ENCODE measurements at places on chromosomes 5 and 9.

GRCh38 chr5:171316258-171317121 lies 7.4 kb downstream of the TLX3 start:
- peak; percentile 31 for DNase-seq

DNA sequence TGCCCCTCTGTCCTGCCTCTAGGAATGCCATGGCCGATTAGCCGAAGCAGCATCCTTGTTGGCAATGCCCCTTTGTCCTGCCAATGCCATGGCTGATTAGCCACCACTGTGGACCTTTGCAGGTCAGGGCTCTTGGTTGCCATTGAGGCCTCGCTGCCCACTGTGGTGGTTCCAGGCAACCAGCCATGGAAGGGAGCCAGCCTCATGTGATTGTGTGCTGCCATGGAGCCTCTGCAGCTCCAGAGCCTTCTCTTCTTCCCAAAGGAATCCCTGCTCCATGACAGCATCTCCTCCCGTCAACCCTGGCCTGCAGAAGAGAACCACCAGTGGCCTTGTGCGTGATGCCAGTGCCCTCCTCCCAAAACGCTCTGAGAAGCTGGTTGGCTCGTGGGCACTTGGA lies 187.0 kb downstream of the CACNA1B start:
- no peak for DNase-seq

DNA sequence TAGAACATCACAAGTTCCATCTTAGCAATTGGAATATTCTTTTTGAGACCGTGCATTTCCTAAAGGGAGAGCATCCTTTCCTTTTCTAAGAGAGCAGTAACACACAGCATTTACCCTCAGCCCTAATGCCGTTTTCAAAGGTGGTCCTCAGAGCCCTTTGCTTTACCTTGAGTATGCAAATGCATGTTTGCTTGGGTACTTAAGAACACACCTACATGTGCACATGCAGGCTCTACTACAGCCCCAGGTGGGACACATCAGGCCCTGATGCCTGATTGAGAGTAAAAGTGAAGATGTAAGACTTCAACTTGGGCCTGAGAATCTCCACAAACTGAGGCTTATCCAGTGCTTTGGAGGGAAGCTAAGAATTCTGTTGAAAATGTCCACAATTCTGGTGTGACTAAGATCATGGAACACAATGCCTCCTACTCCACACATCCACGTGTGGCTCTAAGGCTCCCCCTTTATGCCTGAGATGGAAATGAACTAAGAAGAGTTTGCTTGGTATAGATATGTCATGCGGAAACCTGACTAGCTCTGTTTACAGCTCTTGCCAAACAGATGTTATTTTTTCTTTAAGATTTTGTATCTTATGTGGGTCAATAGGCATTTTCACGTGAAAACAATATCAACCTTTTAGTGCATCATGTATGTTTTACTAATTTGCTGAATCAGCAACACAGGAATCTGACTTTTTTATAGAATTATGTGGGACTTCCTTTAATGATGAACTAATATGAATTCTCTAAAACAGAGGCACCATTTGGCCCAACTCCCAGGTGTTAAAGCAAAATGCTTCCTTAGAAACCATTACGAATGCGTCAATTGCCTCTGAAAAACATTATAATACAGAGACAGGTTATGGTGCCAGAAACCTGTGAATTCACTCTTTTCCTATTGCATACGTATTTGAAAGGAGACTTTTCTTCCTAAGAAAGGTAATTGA lies 48.9 kb upstream of the SLC2A8 start:
- DNase-seq = no peak

DNA sequence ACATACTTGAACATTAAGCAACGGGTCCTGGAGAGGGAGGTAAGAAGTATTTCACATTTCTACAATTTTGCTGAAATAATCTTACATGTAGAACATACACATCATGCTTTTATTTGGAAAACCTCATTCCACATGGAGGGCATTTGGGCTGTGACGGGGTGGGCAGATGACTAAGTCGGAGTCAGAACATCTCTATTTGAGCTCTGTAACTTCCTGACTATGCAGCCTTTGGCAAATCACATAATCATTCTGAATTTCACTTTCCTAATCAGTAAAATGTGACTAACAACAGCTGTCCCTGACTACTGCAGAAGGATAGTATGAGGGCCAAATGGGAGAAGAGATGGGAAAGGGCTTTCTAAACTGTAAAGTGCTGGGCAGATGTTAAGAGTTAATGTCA lies 17.1 kb upstream of the IL6ST start:
- DNase-seq = peak; percentile 44

- DNase-seq = no peak
Observed at GRCh38 chr5:134459491-134459890, 47.8 kb upstream of the CDKN2AIPNL start.

All from activated T-cell treated with anti-CD3 and anti-CD28 coated beads, Interleukin-2, amount 50 U/mL, for 48 hours (primary cell).